Iris pigment epithelial cell (primary cell): ENCODE measurements at places on chromosomes 2 and 18.

- DNase-seq, result no peak
Measured at GRCh38 chr2:164786787-164787186, 54.8 kb downstream of the COBLL1 start.

DNA sequence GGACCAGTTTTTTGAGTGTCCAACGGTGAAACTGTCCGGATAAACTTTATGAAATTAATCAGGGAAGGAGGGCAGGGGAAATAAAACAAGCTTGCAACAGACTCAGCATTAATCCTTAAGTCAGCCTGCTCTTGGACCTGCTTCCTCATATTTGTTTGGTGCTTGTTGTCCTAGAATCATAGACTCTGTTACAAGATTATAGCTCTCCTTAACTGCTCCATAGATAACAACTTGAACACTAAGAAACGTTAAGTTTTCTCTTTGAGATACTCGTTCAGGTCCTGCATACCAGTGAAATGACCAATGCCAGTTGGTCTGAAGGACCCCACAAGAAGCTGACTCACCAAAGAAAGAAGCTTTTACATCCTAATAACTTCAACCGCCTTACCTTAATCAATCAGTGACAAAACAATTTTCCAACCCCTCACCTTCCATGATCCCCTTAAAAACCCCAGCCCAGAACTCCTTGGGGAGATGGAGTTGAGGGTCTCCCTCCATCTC lies 493.2 kb downstream of the PID1 start:
- DNase-seq, result peak; percentile 10

DNA sequence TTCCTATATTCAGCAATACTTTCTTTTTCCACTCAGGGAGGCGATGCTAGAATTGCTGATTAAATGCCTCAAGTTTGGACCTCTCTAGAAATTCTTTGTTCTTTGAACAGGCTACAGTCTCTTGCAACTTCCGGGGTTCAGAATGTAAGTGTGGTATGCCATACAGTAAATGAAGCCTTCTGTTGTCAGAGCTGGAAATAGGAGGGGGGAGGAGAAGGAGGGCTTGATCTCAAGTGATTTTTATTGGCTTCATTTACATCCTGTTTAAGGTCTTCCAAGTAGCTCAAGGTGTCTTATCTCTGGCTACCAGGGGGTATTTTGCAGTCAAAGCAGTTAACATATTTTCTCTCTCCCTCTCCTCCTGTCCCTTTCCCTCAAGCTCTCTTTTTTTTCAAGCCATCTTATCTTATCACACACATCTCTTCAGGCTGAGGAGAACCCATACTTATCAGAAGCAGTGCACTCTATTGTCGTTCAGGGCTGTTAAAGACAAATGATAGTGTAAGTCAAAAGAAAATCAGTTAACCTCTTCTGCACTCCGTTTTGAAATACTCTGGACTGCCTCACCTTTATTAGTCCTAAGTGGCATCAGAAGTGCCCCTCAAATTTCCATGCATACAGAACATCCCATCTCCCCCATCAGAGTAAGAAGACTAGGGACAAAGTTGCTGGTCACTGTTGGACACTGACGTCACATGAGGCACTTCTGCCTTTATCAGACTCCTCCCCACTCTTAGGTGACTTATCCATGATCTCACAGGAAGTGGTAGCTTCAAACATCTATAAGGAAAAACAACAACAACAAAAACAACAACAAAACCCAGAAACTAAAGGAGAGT lies 112.2 kb downstream of the ZNF521 start:
- peak; percentile 7 for DNase-seq

DNA sequence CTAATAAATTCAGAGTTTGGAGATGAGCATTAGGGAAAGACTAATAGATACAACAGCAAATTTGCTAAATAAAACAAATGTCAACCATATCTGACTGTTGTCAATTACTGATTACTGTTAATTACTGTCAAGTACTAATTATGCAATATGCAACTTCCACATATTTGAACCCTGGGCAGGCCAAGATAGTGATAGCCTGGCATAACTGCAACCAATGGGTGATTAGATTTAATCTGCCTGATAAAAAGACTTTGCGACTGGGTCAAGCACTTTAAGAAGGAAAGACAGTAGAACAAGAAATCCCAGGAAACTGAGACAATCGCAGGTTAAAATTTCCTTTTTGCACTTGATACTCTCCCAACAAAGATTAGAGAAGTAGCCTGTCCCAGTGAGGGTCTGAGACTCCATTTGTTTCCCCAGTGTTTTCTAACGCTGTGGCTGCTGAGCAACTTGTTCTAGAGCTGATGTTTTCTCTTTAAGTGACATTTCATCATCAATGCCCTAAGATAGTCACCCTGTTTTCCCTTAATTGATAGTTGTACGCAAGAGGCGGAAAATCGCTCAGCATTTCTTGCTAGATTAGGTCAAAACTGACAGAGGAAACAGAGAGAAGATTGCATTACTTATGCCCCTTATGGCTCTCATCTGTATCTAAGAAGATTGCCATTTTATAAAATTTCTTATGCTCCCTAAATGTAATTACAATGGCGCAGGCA lies 17.8 kb downstream of the ARHGAP15 start:
- no peak for DNase-seq

DNA sequence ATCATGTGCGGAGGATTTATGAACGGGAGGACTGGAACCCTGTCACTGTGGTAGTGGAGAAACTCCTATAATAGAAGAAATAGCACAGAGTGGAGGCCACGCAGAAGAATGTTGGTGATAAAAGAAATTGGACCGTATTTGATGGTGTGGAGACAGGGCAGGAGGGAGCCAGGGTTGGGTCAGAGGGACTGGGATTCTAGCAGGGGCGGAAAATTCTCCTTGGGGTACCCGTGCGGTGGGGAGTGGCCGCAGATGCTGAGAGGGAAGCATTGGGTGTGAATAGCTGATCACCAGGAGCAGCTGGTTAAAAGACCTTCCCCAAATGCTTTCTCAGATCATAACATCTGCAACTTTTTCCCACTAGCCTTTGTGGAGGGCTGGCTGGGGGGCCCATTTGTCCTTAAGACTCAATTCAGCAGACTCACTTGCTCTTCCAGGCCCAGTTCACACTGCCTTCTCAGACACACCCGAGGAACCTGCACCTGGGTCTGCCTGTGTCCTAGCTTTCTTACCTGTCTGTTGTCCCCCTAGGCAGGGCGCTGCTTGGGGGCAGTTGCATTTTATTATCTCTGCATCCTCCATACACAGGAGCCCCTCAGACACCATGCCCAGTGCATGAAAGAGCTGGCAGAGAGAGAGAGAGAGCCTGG lies 7.1 kb downstream of the SH3BP4 start:
- no peak for DNase-seq

GRCh38 chr2:127707890-127708648 lies 6.8 kb downstream of the SFT2D3 start:
- no peak for DNase-seq

- peak; percentile 87 for DNase-seq
Measured at GRCh38 chr2:101597347-101597944, 100.1 kb upstream of the MAP4K4 start.

DNA sequence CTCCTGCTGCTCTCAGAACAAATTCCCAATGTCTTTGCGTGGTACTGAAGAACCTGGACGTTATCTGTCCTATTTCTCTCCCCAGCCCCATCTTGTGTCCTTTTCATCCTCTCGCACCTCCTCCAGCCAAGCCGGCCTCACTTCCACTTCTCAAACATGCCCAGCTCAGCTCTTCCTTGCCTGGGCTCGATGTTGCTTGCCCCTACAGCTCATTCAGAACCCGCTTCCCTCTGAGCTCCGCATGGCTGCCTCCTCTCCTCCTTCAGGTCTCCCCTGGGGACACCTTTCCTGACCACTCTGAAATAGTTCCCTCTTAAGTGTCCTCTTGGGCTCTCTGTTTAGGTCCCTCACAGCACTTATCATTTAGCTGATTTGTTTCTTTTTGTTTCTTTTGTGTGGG lies 6.7 kb upstream of the SMARCAL1 start:
- no peak for DNase-seq
